ENCODE measurements at places on chromosomes 4 and X.

DNA sequence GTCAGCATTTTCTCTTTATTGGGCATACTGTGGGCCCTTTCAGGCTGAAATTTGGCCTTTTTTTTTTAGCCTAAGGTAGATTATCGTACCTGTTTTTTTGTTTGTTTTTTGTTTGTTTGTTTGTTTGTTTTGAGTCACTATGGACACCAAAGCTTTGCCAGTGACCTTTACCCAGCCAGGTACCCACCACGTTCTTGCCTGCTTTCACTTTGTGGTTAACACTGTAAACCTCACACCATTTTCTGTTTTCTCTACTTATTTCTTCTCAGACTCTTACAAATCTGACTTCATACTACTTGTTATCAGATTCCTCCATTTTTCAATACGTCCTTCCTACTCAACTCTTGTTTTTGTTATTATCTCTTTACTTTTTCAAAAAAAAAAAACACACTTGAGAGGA is 81.5 kb downstream of the ZNF674 start:
- peaks cover 15% of the 10 kb centered on the region for H3K36me3 ChIP-seq
- H3K27ac ChIP-seq = no peak overlapping the region
- no peaks in the 10 kb centered on the region for H3K27me3 ChIP-seq
- H3K4me1 ChIP-seq = no peaks in the 10 kb centered on the region
- DNase-seq = no peak
- no peak overlapping the region for H3K4me3 ChIP-seq

- H3K36me3 ChIP-seq = no peaks in the 10 kb centered on the region
- no peak overlapping the region for H3K27ac ChIP-seq
- DNase-seq = no peak
These were observed 17.1 kb upstream of the DDX60 start for GRCh38 chr4:168335621-168336020.

- no peak for DNase-seq
- no peak overlapping the region for H3K4me3 ChIP-seq
- no peaks in the 10 kb centered on the region for H3K36me3 ChIP-seq
- H3K27ac ChIP-seq = no peak overlapping the region
These were observed 321.3 kb downstream of the RAB28 start for GRCh38 chr4:13162886-13163285.

GRCh38 chr4:48109413-48110263 is 24.4 kb downstream of the TXK start:
- H3K27me3 ChIP-seq = no peaks in the 10 kb centered on the region
- H3K36me3 ChIP-seq = no peaks in the 10 kb centered on the region
- H3K27ac ChIP-seq = no peak overlapping the region
- peaks cover 5% of the 10 kb centered on the region for H3K4me1 ChIP-seq

DNA sequence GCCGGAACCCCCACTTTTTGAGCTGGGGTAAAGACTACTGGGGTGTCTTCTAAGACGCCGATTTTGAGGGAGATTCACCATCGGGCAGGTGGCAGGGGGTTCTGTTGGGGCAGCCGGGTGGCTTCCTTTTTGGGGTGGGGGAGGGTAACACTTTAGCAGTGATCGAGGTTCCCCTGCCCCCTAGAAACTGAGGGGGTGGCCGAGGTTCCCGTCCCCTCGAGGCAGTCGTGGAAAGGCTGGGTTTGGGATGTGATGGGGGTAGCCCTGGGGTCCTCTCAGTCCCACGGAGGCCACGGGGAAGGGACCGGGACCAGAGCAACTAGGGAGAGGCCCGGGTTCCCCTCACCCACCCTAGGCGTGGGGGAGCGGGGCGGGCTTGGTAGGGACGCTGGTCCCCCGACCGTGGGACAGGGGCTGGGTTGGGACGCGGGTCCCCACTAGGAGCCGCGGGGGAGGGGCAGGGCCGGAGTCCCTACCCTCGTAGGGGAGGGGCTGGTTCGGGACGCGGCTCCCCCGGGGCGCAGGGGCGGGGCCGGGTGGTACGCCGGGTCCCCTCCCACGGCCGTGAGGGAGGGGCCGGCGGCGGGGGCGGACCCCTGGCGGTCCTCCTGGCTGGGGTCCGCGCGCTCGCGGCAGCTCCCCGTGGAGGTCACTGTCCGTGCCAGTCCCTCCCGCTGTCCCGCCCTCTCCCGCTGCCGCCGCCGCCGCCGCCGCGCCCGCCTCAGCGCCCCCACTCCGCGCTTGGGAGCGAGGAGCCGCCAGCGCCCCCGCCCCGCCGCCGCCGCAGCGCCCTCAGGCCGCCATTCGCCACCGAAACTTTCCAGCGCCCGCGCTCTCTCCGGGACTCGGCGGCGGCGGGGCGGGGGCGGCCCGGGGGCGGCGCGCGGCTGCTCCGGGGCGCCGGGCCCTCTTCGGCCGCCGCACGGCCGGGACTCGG is at the start of gene TBL1X:
TBL1X (plus strand) TSS at position 624 of the 937 bp plus-strand sequence. CDS start 188,529 bp downstream, outside the sequence.
- no peaks in the 10 kb centered on the region for H3K27me3 ChIP-seq
- no peak for DNase-seq
- peak within 1 kb of the TSS; percentile 81 for H3K4me3 ChIP-seq

DNA sequence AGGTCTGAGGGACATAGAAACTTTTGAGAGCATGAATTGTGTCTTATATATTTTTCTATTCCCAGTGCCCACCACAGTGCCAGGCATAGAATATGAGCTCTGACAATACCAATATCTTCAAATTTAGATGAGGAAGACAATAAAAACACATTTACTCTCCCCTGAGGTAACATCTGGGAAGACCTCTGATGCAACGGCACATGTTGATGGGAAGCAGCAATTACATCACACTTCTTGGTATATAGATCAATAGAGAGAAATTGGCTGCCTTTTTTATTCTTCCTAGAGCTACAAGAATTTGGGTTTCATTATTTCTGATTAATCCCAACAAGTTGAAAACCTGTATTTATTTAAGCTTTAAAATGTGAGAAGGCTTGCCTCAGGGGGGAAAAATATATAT is 67.4 kb upstream of the SMAD1 start:
- H3K4me1 ChIP-seq = no peaks in the 10 kb centered on the region
- H3K27me3 ChIP-seq = no peaks in the 10 kb centered on the region
- DNase-seq = no peak
- H3K36me3 ChIP-seq = no peaks in the 10 kb centered on the region
- H3K27ac ChIP-seq = no peak overlapping the region

DNA sequence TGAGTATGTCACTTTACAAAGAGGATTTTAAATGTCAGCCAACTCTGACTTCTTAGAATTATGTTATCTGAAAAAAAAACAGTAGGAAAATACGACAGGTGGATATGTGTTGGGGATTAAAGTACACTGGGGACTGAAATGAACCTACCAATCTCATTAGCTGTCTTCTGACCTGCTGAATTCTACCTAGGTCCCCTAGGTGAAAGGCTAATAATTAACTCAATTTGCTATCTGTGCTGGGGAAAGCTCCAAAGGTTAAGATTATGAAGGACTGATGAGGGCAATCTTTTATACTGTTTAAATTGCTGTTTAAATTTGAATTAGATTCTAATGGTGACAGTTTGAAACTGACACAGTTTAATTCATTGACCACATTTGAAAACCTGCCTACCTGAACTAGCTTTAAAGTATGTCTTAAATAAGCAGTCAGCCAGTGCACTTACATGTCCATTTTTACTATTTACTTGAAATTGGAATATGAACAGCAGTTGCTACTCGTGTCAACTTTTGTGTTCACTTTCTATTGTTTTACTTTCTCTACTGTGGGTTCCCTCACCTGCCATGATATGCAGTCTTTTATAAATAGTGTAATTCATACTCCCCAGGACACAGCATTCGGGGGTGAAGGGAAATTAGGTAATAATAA is 977.3 kb downstream of the C4orf33 start:
- no peak overlapping the region for H3K27ac ChIP-seq
- no peaks in the 10 kb centered on the region for H3K27me3 ChIP-seq
- no peak for DNase-seq

- no peak overlapping the region for H3K4me3 ChIP-seq
- DNase-seq = peak; percentile 67
- H3K27me3 ChIP-seq = no peaks in the 10 kb centered on the region
- H3K27ac ChIP-seq = peak overlapping the region; percentile 80
These were observed 17.7 kb upstream of the RP2 start for GRCh38 chrX:46819136-46819535.

DNA sequence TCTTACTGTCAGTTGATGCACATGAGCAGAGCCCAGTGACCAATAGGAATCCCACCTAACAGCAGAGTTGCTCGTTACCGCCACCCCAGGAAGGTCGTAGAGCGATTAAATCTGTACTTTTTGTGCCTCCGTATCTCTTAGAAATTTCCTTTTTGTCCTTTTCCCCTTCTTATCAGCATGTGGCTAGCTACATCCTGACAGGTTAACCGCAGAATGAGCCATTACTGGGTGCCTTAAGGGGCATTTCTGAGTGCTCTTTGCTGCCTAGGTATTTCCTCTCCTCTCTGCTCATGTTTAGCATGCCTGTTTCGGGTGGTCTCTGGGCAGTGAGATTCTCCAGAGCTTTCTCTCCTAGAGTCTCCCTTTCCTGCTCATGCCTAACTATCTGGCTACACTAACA is 530.5 kb downstream of the FAM133A start:
- DNase-seq = peak; percentile 39
- peaks cover 2% of the 10 kb centered on the region for H3K4me1 ChIP-seq
- no peak overlapping the region for H3K27ac ChIP-seq
- no peak overlapping the region for H3K4me3 ChIP-seq
- no peaks in the 10 kb centered on the region for H3K36me3 ChIP-seq

DNA sequence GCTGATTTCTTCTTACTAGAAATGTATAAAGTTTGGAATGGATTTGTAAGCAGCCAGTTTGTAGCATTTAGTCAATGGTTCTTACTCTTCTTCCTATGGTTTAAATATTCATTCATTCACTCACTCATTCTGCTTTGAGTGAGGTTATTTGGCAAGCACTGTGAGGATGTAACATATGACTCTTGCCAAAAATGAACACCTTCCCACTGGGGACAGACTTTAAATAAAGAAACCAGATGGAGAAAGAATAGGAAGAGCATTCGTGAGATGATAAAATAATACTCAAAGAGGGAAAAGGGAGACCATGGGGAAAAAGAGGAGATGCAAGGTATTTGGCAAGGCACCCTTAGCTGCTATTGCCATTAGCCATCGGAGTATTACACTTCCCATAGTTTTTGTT is 586.1 kb downstream of the ADGRL3 start:
- no peak overlapping the region for H3K4me3 ChIP-seq
- no peaks in the 10 kb centered on the region for H3K27me3 ChIP-seq
- H3K27ac ChIP-seq = no peak overlapping the region
- no peak for DNase-seq

Data from trophoblast cell (in vitro differentiated cells and primary cell).